Dorsolateral prefrontal cortex (tissue), 122 donors: ENCODE measurements at places on chromosomes 5 and 9. TPM values are rescaled to one million over a fixed set of nuclear protein-coding genes. Genes with fewer than 3 reads are reported as not detected.

CD14 gene
- total RNA-seq: 20.9 TPM

FBXL7 gene
- total RNA-seq: 27.5 TPM

DAB2IP gene
- total RNA-seq: 83.3 TPM

NPM1 gene
- 332 TPM for total RNA-seq

HMHB1 gene
- total RNA-seq: not detected

PTGES gene
- total RNA-seq: 8.9 TPM

UBE2QL1 gene
- 44.6 TPM for total RNA-seq

ORM1 gene
- not detected for total RNA-seq

ACTBL2 gene
- not detected for total RNA-seq

LMAN2 gene
- 52.3 TPM for total RNA-seq

FAM169A gene
- 86.6 TPM for total RNA-seq

CDO1 gene
- 29.0 TPM for total RNA-seq

PCDHB11 gene
- total RNA-seq: 14.6 TPM

C5orf58 gene
- not detected for total RNA-seq

FABP6 gene
- total RNA-seq: 3.3 TPM

MAMDC2 gene
- 5.4 TPM for total RNA-seq

KIF27 gene
- 10.9 TPM for total RNA-seq

CFAP90 gene
- total RNA-seq: 5.5 TPM

SYK gene
- total RNA-seq: 7.7 TPM

ARID3C gene
- total RNA-seq: 0.99 TPM

LHX3 gene
- not detected for total RNA-seq

ECM2 gene
- total RNA-seq: 1.9 TPM

ABO gene
- 1.3 TPM for total RNA-seq

CCDC180 gene
- 20.8 TPM for total RNA-seq

FGF1 gene
- total RNA-seq: 139 TPM

LCNL1 gene
- total RNA-seq: 26.9 TPM

ICE1 gene
- 37.7 TPM for total RNA-seq

GOLPH3 gene
- total RNA-seq: 60.6 TPM

NUTM2F gene
- not detected for total RNA-seq

TMEM215 gene
- not detected for total RNA-seq

GBGT1 gene
- total RNA-seq: 27.4 TPM

CTSV gene
- total RNA-seq: 0.57 TPM

C7 gene
- total RNA-seq: 6.2 TPM

FOXI1 gene
- not detected for total RNA-seq

PCDHGA9 gene
- 15.0 TPM for total RNA-seq

FOXD4L4 gene
- total RNA-seq: 1.1 TPM

PCDHGB4 gene
- 7.3 TPM for total RNA-seq
